ENCODE measurements at places on chromosomes 5 and 9.
A peak's percentile ranks its signal among the peaks of the same experiment; 100 is the strongest.

DNA sequence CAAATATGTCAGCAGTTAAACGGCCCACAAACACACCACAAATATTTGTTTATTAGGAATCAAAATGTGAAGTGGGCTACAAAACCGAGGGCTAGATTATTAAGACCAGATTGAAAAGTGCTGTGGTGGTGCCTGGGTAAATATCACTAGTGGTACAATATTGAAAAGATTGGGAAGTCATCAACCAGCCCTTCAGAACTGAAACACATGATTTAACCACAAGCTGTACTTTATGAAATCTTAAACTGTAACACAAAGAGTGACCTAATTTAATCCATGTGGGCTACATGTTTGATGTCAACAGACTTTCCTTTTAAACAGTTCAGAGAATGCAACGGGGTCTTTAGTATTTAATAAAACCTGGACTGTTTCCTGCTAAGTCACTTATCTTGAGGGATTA, 182.3 kb downstream of the SPATA31D1 start:
- no peaks in the 10 kb centered on the region for H3K27me3 ChIP-seq
- peaks cover 15% of the 10 kb centered on the region for H3K4me1 ChIP-seq
- no peak overlapping the region for H3K27ac ChIP-seq
- no peak for DNase-seq
- no peaks in the 10 kb centered on the region for H3K36me3 ChIP-seq

GRCh38 chr5:139772089-139772791, 23.4 kb upstream of the PSD2 start:
- peaks cover 12% of the 10 kb centered on the region for H3K27me3 ChIP-seq
- no peaks in the 10 kb centered on the region for H3K36me3 ChIP-seq
- no peak for DNase-seq
- H3K4me1 ChIP-seq: peaks cover 3% of the 10 kb centered on the region
- H3K4me3 ChIP-seq: no peak overlapping the region

- H3K36me3 ChIP-seq: no peaks in the 10 kb centered on the region
- no peak overlapping the region for H3K27ac ChIP-seq
- H3K4me1 ChIP-seq: no peaks in the 10 kb centered on the region
- H3K4me3 ChIP-seq: no peak overlapping the region
- H3K27me3 ChIP-seq: no peaks in the 10 kb centered on the region
Observed at GRCh38 chr5:24407466-24407865, 237.3 kb downstream of the CDH10 start.

- no peaks in the 10 kb centered on the region for H3K27me3 ChIP-seq
- no peaks in the 10 kb centered on the region for H3K36me3 ChIP-seq
- H3K4me1 ChIP-seq: no peaks in the 10 kb centered on the region
- H3K27ac ChIP-seq: no peak overlapping the region
- DNase-seq: no peak
Observed at GRCh38 chr9:109273869-109274268, 47.0 kb downstream of the EPB41L4B start.

GRCh38 chr5:156186760-156187159, 140.2 kb upstream of the SGCD start:
- no peak overlapping the region for H3K27ac ChIP-seq
- no peaks in the 10 kb centered on the region for H3K27me3 ChIP-seq
- no peak for DNase-seq
- H3K36me3 ChIP-seq: no peaks in the 10 kb centered on the region
- H3K4me1 ChIP-seq: peaks cover 7% of the 10 kb centered on the region
- H3K4me3 ChIP-seq: no peak overlapping the region

GRCh38 chr5:157168286-157168685, 2.2 kb upstream of the GARIN3 start:
- no peaks in the 10 kb centered on the region for H3K4me1 ChIP-seq
- no peak for DNase-seq
- H3K4me3 ChIP-seq: no peak overlapping the region
- H3K27ac ChIP-seq: no peak overlapping the region
- no peaks in the 10 kb centered on the region for H3K27me3 ChIP-seq

DNA sequence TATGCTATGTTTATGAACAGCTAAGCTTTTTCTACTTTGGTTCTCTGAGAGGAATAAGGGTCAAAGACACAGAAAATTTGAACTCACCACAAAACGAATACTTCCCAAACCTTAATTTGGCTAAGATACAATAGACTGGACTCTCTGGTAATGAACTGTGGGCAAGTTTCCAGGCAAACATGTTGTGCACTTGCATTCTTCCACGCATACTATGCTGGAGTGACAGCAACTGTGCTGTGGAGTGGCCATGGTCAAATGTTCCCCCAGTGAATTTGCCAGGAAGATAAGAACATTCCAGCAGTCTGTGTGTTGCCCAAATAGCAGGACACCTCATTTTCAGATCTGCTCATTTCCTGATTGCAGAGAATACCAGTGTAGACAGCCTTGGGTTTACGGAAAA, 275.3 kb upstream of the IL12B start:
- DNase-seq: no peak
- H3K27ac ChIP-seq: no peak overlapping the region
- H3K27me3 ChIP-seq: no peaks in the 10 kb centered on the region
- H3K4me1 ChIP-seq: no peaks in the 10 kb centered on the region

DNA sequence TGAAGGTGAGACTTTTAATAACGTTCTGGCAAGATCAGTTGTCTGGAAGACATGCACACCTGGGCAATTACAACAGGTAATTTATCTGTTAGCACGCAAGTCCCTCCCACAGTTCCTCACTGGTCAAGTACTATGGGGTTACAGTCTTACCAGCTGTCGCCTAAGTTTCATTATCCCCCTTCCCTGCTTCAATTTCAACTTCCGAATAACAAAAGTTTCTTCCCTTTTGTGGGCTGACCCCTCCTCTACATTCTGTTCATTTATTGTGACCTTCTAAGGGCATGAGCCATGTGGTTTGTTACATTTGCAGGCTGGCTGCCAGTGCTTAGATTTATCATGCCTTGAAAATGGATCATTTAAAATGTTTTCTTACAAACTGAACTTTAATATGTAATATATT, 16.5 kb downstream of the GAPT start:
- no peak overlapping the region for H3K27ac ChIP-seq
- H3K27me3 ChIP-seq: no peaks in the 10 kb centered on the region
- DNase-seq: no peak
- no peak overlapping the region for H3K4me3 ChIP-seq

DNA sequence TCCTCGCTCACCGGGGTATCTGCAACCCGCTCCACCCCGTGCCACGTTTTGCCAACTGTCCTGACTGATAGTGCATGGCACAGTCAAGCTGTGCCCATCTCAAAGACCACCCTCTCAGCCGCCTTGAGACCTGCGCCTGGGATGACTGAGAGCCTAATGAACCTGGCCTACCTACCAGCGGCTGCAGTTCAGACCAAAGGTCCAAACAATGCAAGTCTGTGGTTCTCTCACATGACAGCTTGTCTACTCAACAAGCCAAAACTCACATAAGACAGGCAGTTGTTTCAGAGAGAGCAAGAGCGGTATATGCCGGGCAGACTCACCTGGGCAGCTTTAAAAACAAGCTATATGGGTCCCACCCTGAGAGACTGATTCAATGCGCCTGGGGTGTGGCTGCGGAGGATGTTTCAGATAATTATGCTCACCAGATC, 70.5 kb downstream of the EPB41L4B start:
- no peak for DNase-seq
- no peak overlapping the region for H3K27ac ChIP-seq
- no peak overlapping the region for H3K4me3 ChIP-seq
- no peaks in the 10 kb centered on the region for H3K36me3 ChIP-seq

DNA sequence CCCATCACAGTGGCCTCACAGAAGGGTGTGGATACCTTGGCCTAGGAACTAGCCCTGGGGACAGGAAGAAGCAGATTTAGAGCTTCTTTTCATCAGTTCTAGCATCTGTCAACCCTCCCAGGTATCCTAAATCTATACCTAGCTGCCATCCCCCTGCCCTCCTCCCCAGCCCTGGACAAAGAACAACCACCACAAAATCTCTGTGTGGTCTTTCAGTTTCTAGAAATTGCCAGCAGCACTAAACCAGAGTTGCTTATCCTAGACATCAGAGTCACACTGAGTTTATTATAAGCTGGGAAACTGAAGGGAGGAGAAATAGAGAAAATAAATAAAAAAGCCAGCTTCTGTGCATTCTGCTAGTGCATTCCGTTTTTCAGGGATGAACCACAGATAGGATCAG, 14.6 kb downstream of the CCDC180 start:
- no peak overlapping the region for H3K4me3 ChIP-seq
- no peaks in the 10 kb centered on the region for H3K36me3 ChIP-seq
- DNase-seq: no peak
- no peak overlapping the region for H3K27ac ChIP-seq

- no peak overlapping the region for H3K4me3 ChIP-seq
- no peak for DNase-seq
- no peaks in the 10 kb centered on the region for H3K4me1 ChIP-seq
- H3K27me3 ChIP-seq: no peaks in the 10 kb centered on the region
Observed at GRCh38 chr5:76441101-76441500, 38.0 kb downstream of the IQGAP2 start.

DNA sequence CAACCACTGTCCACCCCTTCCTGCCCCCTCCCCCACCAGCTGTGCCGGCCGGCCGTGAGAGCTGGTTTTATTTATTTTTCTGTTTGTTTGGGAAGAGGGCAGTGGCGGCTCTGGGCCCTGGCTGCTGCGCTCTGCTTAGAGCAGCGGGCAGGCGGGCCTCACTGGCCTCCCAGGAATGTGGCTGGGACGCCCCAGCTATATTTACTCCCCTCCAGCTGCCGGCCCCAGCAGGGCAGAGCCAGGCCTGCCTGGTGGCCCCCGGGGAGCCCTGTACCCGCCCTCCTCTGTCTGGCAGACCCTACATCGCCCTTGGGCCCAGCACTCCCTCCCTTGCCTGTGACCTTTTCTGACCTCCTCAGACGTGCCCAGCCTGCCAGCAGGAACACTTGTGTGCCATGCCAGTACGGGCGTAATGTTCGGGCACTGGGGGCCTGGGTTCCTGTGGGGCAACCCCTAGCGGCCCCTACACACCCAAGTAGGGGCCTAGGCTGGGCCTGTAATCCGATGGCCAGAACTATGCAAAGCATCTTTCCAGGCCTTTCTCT, 7.7 kb downstream of the CXXC5 start:
- peaks cover 77% of the 10 kb centered on the region for H3K4me1 ChIP-seq
- H3K27ac ChIP-seq: no peak overlapping the region
- H3K4me3 ChIP-seq: no peak overlapping the region
- no peaks in the 10 kb centered on the region for H3K36me3 ChIP-seq
- H3K27me3 ChIP-seq: no peaks in the 10 kb centered on the region
- peak; percentile 67 for DNase-seq

GRCh38 chr9:37331871-37332270, 90.6 kb upstream of the GRHPR start:
- H3K27ac ChIP-seq: no peak overlapping the region
- no peaks in the 10 kb centered on the region for H3K36me3 ChIP-seq
- peaks cover 7% of the 10 kb centered on the region for H3K4me1 ChIP-seq
- no peak for DNase-seq
- no peak overlapping the region for H3K4me3 ChIP-seq
- H3K27me3 ChIP-seq: no peaks in the 10 kb centered on the region

DNA sequence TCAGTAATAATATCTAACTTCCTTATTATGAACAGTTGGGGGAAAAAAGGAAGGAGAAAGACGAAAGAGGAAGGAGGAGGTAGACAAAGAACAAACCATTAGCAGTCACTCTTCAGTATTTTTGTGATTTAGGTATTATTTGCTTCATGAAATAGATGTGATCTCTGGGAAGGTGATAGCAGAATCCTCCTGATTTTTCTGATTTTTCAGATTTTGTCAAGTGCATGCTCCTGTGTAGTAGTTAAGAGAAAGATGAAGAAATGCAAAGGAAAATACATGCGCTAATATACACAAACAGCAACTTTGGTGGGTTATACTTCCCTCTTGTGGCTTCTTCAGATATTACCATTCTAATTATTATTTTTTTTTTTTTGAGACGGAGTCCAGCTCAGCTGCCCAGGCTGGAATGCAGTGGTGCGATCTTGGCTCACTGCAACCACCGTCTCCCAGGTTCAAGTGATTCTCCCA, 31.6 kb downstream of the LMNB1 start:
- H3K27ac ChIP-seq: no peak overlapping the region
- no peaks in the 10 kb centered on the region for H3K4me1 ChIP-seq
- no peaks in the 10 kb centered on the region for H3K27me3 ChIP-seq

GRCh38 chr9:108060175-108060574, 570.6 kb upstream of the KLF4 start:
- peaks cover 26% of the 10 kb centered on the region for H3K4me1 ChIP-seq
- no peaks in the 10 kb centered on the region for H3K27me3 ChIP-seq
- no peak overlapping the region for H3K4me3 ChIP-seq
- H3K36me3 ChIP-seq: no peaks in the 10 kb centered on the region

GRCh38 chr5:28810751-28811136, 1772.4 kb upstream of the CDH9 start:
- no peaks in the 10 kb centered on the region for H3K36me3 ChIP-seq
- no peaks in the 10 kb centered on the region for H3K27me3 ChIP-seq

GRCh38 chr5:97923997-97924396, 741.0 kb upstream of the RIOK2 start:
- no peaks in the 10 kb centered on the region for H3K36me3 ChIP-seq
- no peaks in the 10 kb centered on the region for H3K27me3 ChIP-seq
- DNase-seq: no peak
- no peaks in the 10 kb centered on the region for H3K4me1 ChIP-seq
- no peak overlapping the region for H3K27ac ChIP-seq

GRCh38 chr9:23412046-23412445, 414.0 kb downstream of the ELAVL2 start:
- H3K27ac ChIP-seq: no peak overlapping the region
- no peaks in the 10 kb centered on the region for H3K27me3 ChIP-seq
- no peaks in the 10 kb centered on the region for H3K4me1 ChIP-seq
- no peak for DNase-seq

DNA sequence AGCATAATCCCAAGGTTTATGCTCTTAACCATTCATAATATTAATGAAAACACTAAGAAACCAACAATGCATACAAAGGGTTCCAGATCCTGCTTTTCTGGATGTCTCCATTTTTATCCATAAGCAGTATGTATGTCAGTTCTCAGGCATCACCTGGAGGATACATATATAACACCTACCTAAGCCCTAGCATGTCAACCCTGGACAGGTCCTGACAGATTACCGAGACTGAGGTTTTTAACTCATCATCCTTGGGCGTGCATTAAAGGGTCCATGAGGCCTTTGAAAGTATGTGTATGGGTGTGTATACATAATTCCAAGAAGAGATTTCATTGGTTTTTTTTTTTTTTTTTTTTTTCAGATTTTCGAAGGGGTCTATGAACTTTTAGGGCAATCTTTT, 70.6 kb downstream of the SH3TC2 start:
- no peak for DNase-seq
- H3K36me3 ChIP-seq: no peaks in the 10 kb centered on the region
- no peaks in the 10 kb centered on the region for H3K27me3 ChIP-seq

DNA sequence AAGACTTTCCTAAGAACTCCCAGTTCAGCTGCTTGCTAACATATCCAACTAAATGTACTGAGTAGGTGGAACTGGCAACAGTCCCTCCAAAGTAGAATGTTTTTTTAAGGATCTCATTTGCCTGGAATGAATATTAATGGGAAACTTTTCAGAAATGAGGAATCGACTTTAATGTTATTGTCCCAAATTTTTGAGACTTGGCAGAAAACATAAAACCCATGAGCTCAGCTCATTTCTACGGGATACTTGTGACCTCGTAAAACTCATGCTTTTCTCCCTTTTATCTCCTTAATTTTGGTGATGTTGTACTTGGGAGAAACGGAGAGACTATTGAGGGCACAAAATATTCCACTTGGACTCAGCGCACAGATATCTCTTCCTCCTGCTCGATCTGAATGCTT, 296.8 kb downstream of the EBF1 start:
- DNase-seq: no peak
- H3K27ac ChIP-seq: no peak overlapping the region
- no peaks in the 10 kb centered on the region for H3K36me3 ChIP-seq
- peaks cover 19% of the 10 kb centered on the region for H3K4me1 ChIP-seq

All from neural progenitor cell (in vitro differentiated cells).